ENCODE measurements at places on chromosomes 3 and 15. TPM values are rescaled to one million over a fixed set of nuclear protein-coding genes. Genes with fewer than 3 reads are reported as not detected.

- DNase-seq = no peak
Observed at GRCh38 chr15:78182821-78183220, 33.7 kb downstream of the IDH3A start.

GRCh38 chr3:53764026-53764775 lies 82.0 kb downstream of the CHDH start:
- no peak for DNase-seq

DNA sequence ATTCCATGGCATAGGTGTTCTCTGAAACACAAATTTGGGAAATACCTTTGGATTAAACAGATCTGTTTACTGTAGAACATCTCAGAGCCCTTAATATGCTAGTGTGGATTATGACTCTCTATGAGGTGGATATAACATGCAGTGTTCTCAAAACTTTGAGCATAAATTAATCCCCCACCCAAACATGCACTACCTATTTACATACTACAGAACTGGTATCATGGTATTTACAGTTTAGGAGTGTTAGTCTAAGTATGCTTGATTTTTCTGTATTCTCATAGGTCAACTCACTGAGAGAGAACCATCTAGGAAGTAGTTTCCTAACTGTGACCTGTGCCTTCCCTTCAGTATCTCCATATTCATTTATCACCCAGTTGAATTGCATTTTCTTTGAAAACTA lies 30.9 kb upstream of the ZNF609 start:
- DNase-seq = no peak

The SLC2A2 gene
- total RNA-seq = 12.6 TPM

The SENP8 gene
- total RNA-seq = 4.8 TPM

Data from kidney (tissue), 22 donors.